ENCODE measurements at places on chromosomes 7 and 10.

DNA sequence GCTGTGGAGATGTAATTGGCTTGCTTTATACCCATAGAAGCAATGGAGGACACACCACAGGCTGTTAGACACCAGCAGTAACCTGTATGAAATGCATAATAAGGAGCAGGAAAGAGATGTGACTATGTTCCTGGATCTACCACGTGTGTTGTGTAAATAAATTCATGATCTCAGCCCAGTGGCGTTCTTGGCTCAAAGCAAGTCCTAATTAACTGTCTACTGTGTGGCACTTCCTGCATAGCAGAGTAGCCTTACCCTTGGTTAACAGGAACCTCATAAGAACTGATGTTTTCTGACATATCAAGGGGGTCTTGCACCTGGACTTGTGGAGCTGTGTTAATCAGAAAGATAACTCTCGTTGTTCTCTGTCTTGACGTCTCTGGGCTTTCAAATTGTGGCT is 25.7 kb upstream of the FAM180A start:
- no peak for DNase-seq

DNA sequence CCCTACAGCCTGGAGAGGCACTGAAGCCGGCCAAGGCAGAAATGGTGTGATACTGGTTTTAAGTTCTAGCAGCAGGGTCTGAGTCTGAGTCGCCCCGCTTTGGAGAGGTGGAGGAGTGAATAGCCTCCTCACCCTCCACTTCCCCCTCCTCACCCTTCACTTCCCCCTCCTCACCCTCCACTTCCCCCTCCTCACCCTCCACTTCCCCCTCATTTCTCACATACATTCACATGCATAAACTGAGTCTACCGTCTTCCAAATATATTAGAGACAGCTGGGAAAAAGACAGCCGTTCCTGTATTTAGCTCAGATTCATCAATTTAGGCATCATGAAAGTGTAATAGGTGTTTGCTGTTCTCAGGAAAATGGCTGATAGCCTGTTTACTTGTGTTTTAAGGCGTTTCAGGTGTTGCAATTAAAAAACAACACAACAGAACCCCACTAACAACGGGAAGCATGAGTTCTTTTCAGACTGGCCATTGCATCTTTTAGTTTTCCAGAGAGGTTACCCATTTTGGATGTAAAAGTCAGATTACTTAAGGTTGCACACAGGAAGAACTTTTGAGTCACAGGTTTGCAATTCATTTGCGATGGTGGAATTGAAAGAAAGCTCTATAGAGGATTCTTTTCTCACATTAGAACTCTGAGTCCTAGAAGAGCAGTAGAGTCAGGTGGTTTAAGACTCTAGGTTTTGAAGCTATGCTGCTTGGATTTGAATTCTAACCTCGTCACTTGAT is 861 bp downstream of the NRBF2 start:
- DNase-seq = no peak

- no peak for DNase-seq
Observed at GRCh38 chr10:79380125-79380945, 33.1 kb downstream of the PPIF start.

- no peak for DNase-seq
Observed at GRCh38 chr7:14048889-14049288, 59.4 kb upstream of the ETV1 start.

DNA sequence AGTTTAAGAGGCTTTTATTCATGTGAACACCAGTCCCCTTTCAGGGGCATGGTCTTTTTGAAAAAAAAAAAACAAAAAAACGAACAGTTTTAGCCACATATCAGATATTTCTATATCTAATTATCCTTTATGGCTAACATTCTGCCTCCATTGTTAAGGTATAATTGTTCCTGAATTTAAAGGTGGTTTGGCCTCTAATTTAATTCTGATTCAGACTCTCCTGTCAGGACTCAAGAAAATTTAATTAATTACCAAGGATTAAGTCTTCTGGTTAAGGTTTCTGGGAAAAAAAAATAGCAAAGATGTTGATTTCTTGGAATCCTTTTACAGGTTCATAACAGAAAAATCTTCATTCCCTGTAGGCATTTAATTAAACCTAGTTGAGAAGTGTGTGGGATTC is 27.4 kb downstream of the COL1A2 start:
- no peak for DNase-seq

- DNase-seq = no peak
Observed at GRCh38 chr10:70537398-70538194, 59.0 kb downstream of the PALD1 start.

- DNase-seq = no peak
Observed at GRCh38 chr7:80802527-80802926, 116.3 kb downstream of the SEMA3C start.

- no peak for DNase-seq
Observed at GRCh38 chr7:139598642-139599041, 75.2 kb downstream of the CLEC2L start.

GRCh38 chr7:138785587-138786437 is 12.0 kb upstream of the TMEM213 start:
- no peak for DNase-seq

DNA sequence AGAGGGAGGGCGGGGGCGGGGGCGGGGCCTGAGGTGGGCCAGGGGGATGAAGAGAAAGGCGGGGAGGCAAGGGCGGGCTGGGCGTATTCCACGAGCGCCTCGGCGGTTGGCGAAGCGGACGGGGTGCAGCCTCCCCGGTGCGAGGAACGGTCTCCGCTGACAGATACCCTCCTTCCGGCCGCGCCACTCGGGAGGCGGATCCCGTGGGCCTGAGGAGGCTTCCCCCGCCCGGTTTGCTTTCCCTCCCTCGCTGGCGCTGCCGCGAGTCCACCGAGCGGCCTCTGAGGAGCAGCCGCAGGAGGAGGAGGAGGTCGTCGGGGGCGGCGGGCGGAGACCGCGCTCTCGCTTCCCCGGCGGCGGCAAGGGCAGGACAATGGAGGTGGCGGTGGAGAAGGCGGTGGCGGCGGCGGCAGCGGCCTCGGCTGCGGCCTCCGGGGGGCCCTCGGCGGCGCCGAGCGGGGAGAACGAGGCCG is at the start of gene TRIM24:
TSS of gene TRIM24 (plus strand) at position 84 of the 473 bp plus-strand sequence. CDS start at position 374, 290 bp downstream.
- DNase-seq = no peak

DNA sequence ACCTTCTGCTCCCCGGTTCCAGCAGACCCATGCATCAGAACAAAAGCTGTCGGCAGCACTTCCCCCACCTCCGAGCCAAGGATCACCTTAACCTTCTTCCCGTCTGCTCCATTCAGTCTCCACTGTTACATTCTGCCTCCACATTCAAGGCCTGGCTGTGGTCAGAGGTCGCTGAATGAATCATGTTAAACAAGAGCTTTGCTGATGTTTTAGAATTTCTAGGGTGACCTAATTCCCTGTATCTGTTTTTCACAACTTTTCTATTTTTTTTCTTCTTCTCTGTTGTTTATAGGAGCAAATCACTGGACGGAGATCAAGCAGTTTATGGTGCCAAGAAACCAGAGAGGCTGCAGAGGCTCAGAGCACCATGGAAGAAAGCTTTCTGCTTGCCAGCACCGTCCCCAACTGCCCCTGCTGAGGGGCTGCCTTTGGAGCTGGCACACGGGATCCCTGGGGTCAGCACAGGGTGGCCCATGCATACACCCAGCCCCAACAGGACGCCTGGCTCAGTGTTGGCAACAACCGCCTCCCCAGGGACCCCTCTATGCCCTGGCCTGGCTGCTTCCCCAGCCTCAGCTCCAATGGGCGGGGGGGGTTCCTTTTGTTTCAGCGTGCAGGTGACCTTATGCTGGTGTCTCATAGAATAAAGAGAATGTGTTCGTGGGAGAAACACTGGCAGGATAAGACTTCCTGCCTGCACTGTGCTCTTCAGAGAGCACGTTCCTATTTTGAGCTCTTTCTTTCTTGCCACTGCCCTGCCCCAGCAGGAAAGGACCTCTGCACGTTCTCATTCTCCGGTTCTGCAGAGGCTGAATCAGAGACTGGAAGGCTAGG is 182.7 kb upstream of the LYZL2 start:
- no peak for DNase-seq

GRCh38 chr10:52212062-52212461 is 102.0 kb upstream of the DKK1 start:
- no peak for DNase-seq

GRCh38 chr7:101882005-101882421 is 64.6 kb downstream of the CUX1 start:
- peak; percentile 59 for DNase-seq

DNA sequence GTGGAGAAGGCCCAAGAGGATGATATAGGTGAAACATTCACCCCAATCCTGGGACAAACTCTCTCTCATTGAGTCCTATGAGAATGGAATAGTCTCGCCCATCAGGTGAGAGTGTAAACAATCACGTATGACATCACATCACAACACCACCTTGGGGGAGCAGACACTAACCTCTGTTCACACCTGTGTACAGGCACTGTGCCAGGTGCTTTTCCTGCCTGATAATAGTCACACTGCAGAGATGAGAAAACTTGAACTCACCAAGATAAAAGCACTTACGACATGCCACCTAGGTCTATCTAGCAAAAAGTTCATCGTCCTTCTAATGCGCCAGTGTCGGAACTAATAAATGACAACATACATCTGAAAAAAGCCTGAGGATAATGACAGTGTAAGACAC is 187.8 kb downstream of the FAM107B start:
- DNase-seq = peak; percentile 90

GRCh38 chr10:75355706-75356105 is 45.9 kb downstream of the ZNF503 start:
- no peak for DNase-seq

DNA sequence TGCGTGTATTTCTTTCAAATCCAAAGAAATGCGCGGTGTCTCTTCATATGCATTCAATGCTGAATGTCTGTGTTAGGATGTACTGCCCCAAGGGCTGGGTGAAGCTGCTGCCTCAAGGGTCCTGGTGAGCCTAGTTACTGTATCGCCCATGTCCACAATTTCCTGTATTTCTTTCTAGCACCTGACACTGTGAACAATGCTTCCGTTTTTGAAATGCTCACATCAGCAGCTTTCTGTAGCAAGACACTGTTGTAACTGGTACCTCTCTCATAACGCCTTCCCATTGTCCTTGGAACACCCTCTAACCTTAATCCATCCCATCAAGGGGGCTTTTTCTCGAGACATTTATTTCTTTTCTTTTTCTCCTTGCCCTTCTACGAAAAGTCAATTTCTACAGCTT is 25.1 kb downstream of the NRP1 start:
- DNase-seq = no peak

GRCh38 chr7:70005480-70005879 is 407.2 kb downstream of the AUTS2 start:
- DNase-seq = no peak

DNA sequence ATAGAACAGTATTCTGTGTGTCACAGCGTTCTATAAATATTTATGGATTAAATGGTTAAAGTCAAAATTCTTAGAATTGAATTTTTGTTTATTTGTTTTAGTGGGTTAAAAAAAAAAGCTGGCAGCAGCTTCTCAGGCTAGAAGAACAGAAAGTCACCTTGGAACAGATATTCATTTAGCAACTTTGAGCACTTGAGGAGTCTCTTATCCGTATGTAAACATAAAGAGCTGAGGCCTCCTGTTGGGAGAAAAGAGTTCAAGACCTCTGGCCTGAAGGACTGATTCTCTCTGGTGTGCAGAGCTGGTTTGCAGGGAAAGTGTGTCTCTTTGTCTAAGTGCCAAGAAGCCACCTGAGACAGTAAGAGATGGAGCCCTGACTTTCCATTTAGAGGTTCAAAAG is 109.9 kb downstream of the HERPUD2 start:
- no peak for DNase-seq

DNA sequence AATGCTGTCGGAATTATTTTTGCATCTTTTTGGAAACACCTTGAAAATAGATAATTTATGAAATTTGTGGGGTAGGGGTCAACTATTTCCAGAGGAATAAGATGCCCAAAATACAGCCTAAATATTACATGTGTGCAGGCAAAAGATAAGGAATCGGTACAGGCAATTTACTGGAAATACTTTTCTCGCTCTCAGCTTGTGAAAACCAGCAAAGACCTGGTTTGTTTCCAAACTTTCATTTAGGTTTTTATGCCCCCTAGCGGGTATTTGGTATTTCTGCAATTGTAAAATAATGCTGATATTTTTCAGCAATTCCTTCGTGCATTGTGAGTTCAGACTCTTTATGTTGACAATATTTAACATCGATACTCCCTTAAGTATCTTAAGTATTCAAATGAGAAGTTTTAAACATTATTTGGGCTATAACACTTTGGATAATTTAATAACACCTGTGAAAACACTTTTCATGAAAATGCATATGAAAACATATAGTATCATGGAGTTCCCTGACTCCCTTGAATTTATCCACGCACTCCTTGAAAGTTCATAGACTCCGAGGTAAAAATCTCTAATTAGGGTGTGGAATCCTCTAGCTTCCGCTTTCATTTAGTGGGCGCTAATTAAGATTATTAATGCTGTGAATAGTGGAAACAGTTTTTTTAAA is 132.4 kb downstream of the TSPAN12 start:
- DNase-seq = no peak

DNA sequence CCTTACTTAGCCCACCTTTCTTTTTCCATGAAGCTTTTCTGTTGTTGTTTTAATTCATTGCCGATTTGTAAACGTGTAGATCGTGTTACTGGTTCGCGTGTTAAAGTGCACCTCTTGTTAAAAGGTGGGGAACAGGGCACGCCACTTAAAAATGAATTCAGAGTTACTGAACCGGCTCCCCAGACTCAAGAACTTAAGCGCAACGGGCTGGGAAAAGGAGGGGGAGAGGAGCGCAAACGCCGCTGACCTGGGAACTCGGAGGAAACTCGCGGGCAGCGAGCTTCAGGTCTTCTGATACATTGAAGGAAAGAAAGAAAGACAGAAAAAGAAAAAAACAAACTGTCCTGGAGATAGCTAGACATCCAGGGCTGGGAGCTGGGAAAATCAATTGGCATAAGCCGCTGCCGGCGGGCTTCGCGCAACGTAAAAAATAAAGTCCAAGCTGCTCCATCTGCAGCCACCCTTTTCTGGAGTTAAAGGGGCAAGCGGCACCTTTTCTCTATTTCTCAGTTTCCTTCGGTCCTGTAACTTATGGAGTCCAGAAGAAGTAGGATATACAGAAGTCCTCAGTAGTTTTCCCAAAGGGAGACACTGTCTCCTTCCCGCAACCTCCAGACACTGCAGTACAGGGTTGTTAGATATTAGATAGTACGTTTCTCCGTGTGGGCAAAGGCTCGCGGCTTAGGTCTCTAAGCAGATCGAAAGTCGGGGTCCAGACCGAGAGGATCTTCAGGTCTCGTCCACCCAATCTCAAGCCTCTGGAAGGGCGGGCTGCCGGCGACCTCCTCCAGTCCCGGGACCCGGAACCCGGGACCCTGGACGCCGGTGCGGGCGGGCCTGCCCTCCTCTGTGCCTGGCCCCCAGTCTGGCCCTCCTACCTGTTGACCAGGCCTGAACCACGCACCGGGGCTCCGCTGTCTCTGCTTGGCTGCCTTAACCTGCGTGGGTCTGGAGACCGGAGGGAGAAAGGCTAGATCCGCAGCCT is 1.8 kb upstream of the DLX6 start:
- DNase-seq = no peak

DNA sequence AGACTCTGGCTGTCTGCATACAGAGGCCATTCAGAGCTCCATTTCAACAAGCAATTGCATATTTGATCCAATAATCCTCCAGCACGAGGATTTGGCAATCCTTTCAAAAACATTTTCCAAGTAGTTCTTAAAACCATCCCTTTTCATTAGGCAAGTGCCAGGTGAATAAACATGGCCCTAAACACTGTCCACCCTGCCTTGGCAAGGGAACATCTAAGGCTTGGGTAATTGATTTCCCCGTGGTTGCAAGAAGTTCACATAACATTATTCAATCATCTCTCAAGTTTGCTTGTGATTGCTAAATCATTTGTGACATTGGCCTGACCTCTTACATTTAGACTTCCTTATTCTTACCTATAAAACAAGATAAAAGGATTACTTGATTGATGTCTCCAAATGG is 175.2 kb downstream of the CTTNBP2 start:
- no peak for DNase-seq

Data from CD4-positive, alpha-beta T cell treated with Interleukin-1 beta for 1 hour (primary cell).